Osteoblast (primary cell): ENCODE measurements at places on chromosomes 12 and 14.

- peak; percentile 81 for DNase-seq
These were observed 283 bp upstream of the PSMB11 start for GRCh38 chr14:23041729-23042128.

- no peak for DNase-seq
These were observed 47.6 kb downstream of the ADIPOR2 start for GRCh38 chr12:1738446-1738845.

DNA sequence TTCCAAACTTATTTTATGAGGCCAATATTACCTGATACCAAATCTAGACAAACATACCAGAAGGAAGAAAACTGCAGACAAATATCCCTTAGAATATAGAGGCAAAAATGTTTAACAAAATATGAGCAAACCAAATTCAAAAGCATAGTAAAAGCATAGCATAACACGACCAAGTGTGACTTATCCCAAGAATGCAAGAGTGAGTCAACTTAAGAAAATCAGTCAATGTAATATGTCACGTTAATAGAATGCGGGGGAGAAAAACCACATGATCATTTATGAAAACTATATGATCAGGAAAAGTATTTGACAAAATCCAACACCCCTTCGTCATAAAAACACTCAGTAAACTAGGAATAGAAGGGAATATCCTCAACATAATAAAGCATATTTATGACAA is 217.3 kb downstream of the ADGRD1 start:
- no peak for DNase-seq

GRCh38 chr12:98514982-98515286 is 456 bp upstream of the TMPO start:
- DNase-seq, result no peak

GRCh38 chr14:64684091-64684490 is 20.1 kb upstream of the PLEKHG3 start:
- no peak for DNase-seq

DNA sequence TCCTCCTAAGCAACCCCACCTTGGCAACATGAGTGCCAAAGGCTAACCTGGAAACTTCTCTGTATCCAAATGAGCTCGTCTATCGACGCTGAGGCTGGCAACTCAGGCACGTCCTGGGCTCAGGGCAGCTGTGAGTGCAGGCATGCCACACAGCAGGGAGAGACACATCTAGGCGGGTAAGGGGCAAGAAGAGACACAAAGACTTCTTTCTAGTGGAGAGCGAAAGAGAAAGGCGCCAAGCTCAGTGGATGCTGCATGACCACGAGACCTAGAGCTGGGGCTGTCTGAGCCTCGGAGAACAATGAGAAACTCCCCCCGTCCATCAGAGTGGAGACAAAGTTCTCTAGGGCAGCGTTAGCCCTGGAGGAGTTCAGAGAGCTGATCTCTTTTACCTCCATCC is 170.4 kb downstream of the CALM1 start:
- no peak for DNase-seq

- no peak for DNase-seq
These were observed 19.4 kb downstream of the ADGRD1 start for GRCh38 chr12:130973109-130973508.

GRCh38 chr12:113002676-113003075 is 24.4 kb downstream of the OAS2 start:
- no peak for DNase-seq

DNA sequence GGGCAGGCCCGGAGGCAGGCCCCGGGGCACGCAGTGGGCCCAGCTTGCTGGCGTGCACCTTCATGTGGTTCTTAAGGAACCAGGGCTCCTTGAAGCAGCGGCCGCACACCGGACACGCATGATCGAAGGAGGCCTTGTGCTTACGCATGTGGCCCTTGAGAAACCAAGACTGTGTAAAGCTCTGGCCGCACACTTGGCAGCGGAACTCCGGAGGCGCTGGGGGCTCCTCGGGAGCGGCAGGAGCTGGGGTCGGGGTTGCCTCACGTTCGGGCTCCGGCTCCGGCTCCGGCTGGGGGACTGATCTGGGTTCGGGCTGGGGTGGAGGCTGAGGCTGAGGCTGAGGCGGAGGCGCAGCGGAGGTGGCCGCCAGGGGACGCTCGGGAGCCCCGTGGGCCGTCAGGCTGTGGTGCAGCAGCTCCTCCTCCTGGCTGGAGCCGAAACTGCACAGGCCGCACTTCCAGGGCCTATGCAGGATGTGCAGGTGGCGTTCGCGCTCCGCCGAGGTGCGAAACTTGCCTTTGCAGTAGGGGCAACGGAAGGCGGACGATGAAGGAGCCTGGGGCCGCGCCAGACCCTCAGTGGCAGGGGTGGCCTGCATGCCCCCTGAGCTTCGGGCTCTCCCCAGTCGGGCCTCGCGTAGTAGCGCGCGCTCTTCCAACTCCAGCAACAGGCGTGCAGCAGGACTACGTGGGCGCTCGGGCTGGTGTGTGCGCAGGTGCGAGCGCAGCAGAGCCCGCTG is 6.0 kb downstream of the ZNF219 start:
- DNase-seq, result peak; percentile 99

GRCh38 chr14:49953196-49953595 is 60.3 kb downstream of the ARF6 start:
- DNase-seq, result no peak
